Tongue (tissue), 3 donors: ENCODE measurements at places on chromosomes 5 and 9.

DNA sequence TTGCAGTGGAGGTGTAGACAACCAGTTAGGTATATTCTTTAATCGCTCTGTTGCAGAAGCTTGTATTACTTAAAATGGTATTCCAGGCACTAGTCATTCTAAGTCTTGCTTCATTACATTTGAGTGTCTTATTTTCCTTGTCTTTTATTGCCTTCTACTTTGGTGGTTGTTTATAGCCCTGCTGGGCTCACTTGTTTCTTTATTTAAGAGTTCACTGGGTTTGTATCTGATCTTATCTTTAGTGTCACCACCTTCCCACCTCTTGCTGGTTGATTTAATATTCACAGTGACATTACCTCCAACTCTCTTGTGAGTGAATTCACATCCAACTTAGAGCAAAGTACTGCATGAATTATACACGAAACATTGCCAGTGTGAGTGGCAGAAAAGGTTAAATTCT, 83.6 kb upstream of the BNC2 start:
- no peak for DNase-seq

DNA sequence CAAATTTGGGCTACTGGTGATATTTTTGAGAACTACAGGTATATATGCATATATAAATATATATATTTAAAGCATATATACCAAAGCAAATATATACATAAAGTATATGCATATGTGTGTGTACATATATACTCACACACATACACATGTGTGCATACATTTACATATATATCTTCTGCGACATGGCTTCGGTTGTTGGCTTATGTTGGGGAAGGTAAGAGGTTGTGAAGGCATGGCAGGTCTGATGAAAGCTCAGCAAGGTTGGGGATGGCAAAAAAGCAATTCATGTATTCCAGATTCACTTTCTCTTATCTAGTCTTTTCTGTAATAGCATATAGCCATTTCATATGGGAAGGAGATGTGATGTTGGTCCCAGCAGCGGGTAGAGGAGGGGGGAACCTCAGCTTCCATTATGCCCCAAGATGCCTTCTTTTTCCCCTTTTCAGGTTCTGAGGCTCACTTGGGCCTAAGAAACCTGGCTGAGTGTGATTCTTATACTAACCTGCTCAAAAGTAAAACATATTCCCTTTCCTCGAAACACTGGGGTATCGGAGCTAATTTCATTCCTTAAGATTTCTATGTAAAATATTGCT, 201.7 kb downstream of the MEF2C start:
- DNase-seq: peak; percentile 1

GRCh38 chr9:87711857-87712800, 13.8 kb upstream of the CTSL start:
- peak; percentile 42 for DNase-seq

- DNase-seq: no peak
These were observed 583.1 kb downstream of the CCDC171 start for GRCh38 chr9:16135968-16136367.

- no peak for DNase-seq
These were observed 180.2 kb downstream of the HSPA4 start for GRCh38 chr5:133232011-133232410.
